Activated CD4-positive, alpha-beta T cell treated with anti-CD3 and anti-CD28 coated beads for 1 hour (primary cell): ENCODE measurements at places on chromosomes 2 and 18.
A peak's percentile ranks its signal among the peaks of the same experiment; 100 is the strongest.

DNA sequence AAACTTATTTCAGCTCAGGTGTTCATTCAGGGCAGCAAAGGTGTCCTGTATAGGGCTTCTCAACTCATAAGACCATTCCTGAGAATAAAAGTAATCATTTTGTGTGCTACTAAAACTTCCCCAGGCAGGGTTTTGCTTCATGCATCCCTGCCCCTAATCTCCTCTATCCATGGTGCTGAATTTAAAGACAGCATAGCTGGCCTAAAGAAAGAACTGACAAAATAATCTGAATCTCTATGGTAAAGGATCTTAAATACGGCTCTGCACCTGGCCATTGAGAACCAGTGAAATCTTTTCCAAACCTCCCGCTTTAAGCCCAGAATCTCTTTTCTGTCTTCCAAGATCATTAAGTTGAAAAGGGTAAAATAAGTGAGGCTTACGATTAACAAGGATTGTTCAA lies 292.1 kb upstream of the KLHL29 start:
- no peak for DNase-seq

- no peak for DNase-seq
Measured at GRCh38 chr2:146986161-146986560, 858.7 kb upstream of the ACVR2A start.

- no peak for DNase-seq
Measured at GRCh38 chr2:130828461-130828860, 8.3 kb upstream of the ARHGEF4 start.

DNA sequence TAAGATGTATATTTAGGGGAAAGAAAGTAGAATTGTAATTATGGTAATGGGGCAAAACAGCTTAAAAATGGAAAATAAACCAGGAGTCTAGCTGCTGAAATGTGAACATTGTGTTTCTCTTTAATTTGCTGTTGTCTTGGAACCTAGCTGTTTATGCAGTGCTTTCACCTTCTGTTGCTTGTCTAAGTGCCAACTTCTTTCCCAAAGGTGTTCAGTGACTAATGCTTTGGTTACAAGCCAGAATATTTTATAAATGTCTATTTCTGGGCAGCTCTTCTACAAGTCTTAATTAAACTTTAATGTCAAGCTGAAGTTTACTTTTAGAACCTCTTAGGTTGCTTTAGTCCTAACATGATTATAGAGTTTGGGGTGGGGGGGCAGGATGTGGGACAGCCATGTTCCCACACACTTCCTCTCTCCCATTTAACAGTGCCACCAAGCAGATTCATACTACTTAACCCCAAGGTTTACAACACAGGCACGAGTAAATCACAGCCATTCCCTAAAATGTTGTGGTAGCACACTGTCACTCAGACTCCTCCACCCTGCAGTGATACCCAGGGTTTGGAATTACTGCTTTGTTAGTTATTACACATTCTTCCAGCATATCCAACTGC lies 60.6 kb downstream of the ITGA4 start:
- DNase-seq: no peak

GRCh38 chr2:6780765-6781274 lies 84.9 kb downstream of the CMPK2 start:
- DNase-seq: no peak

DNA sequence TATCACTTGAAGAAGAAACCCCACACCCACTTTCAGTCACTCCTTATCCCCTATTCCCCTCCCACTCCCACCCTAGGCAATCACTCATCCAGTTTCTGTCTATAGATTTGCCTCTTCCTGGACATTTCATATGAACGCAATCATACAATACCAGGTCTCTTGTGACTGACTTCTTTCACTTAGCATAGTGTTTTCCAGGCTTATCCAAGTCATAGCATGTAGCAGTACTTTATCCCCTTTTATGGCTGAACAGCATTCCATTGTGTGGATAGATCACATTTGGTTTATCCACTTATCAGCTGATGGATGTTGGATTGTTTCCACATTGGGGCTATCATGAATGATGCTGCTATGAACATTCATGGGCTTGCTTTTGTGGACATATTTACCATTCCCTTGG lies 6.6 kb downstream of the CFAP221 start:
- no peak for DNase-seq

- DNase-seq: no peak
Measured at GRCh38 chr2:234320066-234320465, 176.8 kb downstream of the ARL4C start.

GRCh38 chr18:39698436-39698835 lies 2132.8 kb upstream of the CELF4 start:
- no peak for DNase-seq

DNA sequence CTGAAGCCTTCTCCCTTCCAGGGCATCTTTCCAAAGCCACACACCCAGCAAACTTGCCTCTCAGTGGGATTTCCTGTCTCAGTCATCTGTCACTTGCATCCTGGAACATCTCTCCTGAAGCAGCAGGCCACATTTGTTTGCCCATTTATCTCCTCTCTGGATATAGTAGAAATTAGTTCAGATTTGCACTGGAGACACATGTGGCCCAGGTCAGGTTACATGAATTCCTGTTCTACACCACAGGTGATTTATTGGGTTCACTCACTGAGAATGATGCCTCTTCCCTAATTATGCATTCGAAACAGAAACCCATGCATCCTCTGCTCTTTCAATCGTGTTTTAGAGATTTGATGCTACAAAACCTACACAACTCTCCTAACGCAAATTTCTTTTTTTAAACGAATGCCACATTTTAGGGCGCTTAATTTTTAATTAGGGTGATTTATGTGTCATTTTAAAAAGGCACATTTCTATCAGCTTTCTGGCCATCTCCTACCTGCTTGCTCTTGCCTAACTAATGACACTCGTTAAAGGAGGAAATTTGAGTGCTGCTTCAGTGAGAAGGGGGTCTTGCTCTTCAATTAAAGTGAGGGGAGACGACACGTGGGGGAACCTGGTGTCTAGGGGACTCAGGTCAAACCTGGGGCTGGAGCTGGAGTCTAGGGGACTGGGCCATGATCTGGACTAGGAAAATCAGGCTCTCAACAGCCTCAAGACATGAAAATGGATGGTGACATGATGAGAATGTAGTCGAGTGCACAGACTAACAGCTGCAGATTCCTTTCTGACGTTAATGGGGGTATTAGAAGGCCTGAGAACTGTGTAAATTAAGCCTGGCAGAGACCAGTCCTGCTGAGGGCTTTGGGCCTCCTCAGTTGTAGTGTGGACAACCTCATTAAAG lies 221.4 kb downstream of the CLIP4 start:
- DNase-seq: no peak

GRCh38 chr2:241002275-241003046 lies 4.0 kb downstream of the SNED1 start:
- no peak for DNase-seq

DNA sequence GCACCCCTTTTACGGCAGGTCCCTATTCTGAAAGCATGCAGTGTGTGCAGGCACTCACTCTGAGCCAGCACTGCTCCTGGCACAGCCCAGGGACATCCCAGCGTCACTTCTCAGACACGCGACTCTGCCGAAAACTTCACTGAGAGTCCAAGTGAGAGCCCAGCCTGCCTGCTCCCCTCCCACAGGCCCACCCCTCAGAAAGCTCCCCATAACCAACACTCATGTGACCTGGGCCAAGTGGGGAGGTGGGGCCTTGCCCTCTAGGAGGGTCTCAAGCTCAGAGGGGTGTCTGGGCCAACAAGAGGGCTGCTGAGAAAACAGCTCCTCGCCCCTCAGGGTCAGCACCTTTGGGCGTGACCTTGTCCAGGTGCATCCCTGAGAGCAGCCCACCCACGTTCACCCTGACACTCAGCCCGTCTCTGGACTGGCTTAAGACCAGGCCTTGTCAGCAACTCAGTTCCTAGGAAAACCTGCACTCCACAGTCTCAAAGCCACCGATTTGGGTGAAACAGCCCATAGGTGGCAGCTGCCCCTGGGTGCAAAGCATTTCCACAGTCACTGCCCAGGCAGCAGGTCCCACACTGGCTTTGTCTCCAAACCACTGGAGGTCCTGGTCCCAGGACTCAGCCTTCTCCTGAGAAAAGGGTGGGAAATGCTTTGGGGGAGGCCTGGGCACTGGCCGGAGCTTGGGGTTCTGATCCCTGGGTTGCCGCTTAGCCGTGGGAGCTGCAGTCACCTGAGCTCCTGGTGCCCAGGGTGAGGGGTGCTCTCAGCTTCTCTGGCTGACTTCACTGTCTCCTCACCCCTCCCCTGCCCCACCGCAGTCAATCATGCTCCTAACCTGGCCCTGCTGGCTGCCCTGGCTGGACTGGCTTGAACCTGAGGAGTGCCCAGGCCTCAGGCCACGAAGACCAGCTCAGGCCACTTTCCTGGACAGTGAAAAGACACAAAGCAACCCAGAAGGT lies 209.6 kb downstream of the HDAC4 start:
- DNase-seq: no peak

GRCh38 chr2:170928036-170928823 lies 823 bp upstream of the GORASP2 start:
- DNase-seq: no peak

GRCh38 chr2:43142921-43143438 lies 83.4 kb downstream of the ZFP36L2 start:
- DNase-seq: no peak

DNA sequence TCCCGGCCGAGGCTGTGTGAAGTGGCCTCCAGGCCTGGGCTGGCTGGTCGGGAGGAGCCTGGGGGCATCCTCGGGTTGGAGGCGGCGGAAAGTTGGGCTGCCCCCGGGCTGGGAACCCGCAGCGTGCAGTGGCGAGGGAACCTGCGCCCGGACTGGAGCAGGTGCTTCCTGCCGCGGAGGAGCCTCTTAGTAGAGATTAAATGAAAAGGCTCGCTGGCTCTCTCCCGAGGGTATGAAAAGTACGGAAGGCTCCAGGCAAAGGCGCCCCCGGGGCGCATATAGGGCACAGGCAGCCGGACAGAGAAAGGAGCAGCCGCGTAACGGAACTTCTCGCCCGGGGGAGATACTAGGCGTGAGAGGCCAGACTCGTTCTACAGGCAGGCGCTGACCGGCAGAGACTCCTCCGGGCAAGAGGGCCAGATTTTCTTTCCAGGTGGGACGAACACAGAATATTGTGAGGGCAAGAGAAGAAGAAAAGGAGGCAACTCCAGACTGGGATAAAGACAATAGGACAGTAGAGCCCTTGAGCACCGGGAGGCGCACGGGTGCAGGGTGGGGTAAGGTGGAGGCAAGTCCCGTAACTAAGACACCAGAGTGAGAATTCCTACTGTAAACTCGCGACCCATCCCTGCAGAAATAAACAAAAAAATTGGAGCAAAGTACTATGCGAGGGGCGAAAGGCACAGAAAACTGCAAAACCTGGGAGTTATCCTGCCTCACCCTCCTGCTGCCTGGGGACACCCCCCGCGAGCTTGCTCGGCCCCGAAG lies 816 bp downstream of the CDH2 start:
- no peak for DNase-seq

DNA sequence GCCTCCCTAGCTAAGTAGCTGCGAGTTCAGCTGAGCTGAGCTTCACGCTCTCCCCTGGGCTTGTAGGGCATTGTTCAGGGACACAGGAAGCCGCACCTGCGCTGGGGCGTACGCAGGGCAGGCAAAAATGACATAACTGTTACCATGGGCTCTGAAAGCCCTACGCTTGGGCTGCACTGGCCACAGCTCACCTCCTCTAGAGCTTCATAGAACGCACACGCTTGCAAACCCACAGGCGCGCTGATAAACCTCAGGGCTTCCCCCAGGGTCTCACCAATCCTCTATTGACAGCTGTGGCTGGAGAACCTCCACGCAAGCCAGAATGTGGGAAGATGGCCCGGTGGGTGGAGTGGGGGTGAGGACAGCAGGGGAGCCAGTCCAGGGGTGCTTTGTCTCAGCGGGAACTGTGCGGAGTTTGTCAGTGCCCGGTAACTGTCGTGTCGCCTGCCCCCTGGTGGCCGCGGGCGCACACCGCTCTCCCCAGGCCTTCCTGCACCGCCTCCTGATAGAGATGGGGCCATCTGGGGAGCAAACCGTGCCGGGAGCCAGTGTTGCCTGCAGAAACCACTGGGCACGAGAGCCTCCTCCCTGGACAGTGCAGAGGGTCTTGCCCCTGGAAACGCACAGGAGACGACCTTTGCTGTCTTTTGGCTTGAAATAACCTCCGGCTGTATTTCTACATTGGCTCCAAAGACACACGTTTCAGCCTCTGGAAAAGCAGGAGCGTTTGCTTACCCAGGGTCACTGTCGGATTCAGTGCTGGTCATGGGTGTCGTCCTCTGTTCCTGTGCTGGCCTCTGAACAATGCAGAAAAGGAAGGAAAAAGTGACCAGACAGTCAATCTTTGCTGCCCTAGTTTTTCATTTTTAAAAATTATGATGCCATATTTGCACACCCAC lies 17.0 kb upstream of the CIDEA start:
- DNase-seq: peak; percentile 41

DNA sequence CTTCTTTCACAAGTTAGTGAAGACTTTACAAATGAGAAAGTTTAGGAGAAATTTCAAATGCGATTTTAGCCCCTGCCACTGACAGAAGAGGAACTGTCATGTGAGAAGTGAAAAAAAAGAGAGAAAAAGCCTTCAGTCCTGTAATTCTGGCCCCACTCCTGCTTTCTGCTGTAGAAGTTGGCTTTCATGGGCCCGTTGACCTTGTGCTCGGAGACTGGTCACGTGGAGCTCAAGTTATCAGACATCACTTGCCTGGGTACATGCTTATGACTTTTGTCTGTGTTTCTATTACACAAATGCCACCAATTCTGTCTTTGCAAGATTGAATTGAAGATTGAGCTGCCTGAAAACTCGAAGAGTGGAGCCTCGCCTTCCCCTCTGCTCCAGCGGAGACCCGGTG lies 749.9 kb downstream of the BCL11A start:
- DNase-seq: no peak

DNA sequence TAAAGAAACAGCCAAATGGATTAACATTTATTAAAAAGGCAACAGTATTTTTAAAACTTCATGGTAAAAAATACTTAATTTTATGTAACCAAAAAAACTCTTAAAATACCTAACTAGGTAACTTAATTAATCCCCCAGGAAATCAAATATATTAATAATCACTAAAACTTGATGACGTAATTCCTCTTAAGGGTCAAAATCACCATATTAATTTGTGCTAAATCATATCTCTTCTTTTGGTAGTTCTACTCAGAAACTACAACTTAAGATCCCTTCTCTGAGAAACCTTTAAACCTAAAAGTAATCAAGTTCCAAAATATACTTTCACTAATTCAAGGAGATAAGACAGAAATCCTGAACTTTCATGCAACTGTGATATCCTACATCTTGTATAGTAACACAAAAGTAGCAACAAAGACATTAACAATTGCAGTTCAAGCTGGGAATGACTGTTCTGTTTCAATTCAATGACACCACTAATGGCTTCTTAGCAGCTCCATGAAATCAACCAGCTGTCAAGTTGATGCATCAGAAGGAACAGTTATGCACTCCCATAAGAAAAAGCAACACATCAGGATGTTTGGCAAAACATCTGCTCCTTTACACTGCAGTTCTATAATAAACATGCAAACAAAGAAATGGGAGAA lies 4.0 kb downstream of the BAZ2B start:
- no peak for DNase-seq
